ENCODE measurements at places on chromosomes 16 and 17.
A peak's percentile ranks its signal among the peaks of the same experiment; 100 is the strongest.

DNA sequence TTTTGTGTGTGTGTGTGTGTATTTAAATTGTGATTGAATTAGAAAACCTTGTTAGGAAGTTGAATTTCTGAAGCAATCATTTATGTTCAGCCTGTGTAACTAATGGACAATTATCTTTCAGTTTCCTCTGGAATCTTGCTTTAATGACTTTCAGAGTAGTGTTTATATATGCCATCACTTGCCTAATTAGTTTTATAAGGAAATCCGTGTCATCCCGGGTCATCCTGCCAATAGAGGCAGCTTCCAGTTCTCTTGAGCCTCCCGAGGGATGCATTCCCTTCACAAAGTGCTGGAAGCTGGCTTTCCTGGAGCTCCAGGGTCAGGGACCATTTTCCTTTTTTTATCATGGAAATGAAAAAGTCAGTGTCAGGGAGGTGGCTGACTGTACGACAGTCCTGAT, 42.9 kb downstream of the PRKCA start:
- DNase-seq: no peak

GRCh38 chr16:912684-913613, 57.8 kb downstream of the LMF1 start:
- no peak for DNase-seq

- no peak for DNase-seq
These were observed 2.5 kb upstream of the SMPD3 start for GRCh38 chr16:68450741-68451255.

DNA sequence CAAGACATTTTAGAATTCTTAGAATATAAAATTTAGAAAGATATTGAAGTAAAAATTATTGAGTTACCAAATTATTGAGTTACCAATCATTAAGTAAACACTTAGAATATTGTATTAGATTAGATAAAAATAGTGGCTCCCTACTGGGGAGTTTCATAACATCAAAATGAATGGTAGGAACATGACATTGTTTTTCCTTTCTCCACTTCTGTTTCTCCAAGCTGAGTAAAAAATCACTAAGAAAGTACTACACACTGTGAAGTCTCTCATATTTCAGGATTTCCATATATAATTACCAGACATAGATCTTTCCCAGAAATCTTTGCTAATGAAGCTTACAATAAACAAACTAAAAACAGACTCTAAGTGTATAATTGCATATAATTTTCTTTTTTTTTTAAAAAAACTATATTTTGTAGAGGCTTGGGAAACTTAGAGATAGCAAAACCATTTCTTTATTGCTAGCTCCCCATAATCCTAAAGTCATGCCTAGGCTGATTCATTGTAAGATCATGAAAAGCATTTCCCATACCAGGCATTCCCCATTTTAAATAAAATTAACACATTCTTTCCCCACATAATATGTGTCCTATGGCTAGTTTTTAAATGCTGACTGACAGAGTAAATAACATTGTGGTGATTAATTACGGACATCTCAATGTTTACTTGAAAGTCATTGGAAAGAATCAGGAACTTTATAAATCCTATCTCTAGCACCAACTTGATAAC, 1408.7 kb upstream of the GOT2 start:
- DNase-seq: no peak

DNA sequence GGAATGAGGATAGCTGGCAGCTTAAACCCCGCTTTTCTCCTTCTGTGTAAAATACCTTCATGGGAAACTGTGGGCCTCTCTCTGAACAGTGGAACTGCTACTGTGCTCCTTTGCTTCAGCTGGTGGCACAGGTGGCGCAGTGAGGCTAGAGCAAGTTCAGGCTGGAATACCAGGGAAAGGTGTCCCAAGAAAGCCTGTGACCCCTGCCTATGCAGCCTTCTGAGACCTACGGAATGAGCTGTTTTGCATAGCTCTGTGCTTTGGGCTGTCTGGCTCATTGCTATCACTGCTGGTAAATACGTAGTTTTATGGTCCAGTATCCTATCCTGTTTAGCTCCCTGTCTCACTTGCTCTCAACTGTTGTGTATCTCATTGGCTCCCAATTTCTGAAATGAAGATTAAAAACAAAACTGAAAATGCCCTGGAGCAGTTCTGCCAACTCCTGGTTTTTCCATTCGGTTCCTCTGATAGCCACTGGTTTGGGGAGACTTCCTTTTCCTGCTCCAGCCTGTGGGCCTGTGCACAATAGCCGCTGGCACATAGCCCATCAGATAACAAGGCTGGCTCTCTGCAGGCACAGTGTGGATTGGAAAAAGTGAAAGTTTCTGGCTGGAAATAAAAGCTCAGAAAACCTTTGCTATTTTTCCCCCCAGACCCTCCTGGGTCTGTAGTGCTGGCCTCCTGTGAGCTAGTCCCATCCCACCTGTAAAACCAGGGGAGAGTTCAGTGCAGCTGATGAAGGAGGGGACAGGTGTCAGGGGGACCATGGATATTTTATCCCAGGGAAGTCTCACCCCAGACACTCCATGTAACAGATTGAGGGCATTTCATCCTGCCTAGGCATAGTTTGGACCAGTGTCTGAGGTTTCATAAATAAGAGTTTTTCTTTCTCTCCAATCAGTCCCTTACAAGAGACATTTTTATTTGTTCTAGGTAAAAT, 24.0 kb downstream of the LIMD2 start:
- DNase-seq: no peak

- DNase-seq: no peak
These were observed 41.8 kb downstream of the CDH3 start for GRCh38 chr16:68686905-68687304.

DNA sequence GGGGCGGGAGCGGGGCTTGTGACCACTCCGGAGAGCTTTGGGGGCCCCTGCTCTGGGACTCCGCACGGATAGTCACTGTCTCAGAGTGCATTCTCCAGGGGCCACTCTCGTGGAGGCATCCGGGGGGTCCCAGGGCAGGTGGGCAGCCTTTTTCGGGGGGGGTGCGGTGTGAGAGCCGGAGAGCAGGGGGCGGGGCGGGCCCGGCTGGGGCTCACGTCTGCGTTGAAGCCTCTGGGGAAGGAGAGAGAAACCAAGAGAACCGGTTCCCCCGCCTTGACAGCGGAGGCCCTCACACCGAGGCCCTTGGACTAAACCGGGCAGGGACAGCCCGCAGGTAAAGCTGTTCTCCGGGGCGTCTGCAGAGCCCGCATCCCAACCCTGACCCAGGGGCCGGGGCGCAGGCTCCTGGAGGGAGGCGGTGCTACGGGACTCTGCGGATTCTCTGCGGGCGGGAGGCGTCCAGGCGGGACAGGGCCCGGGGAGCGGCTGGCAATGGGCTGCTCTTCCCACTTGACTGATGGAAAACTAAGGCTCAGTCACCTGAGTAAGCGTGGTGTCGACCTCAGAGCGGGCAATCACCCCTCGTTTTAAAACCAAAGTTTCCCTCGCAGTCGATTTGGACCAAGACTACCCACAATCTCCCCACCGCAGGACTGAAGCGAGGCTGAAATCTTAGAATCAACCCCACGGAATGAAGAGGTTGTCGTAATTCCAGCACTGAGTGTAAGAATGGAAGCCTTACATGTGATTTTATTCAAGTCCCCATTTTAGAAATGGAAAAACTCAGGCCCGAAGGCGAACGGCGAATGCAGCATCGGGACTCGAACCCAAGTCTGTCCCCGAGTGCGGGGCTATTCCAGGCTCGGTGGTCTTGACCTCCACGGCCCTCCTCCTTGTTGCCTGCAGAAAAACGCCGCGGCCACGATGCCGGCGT, 49.6 kb upstream of the AMZ2 start:
- DNase-seq: peak; percentile 36

- DNase-seq: no peak
These were observed 6.6 kb downstream of the GPS1 start for GRCh38 chr17:82058230-82058854.

GRCh38 chr17:82929676-82930042, 89.8 kb upstream of the ZNF750 start:
- no peak for DNase-seq

DNA sequence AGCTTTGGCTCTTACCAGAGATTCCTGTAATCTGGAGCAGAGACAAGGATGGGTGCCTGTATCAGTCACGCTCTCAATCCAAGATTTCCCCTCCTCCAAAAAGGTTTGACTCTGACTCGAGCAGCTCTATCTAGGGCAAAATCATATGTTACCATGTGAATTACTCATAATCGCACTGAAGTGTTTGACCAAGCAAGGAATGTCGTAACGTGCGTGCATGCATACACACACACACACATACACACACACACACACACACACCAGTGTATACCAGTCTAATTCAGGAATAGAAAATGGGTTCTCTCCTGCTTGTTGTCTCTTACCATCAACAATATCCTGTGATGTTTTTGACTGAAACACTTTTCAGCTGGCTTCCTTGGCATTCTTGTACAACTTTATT, 835.1 kb downstream of the KCNJ2 start:
- DNase-seq: no peak

- no peak for DNase-seq
These were observed 21.3 kb downstream of the C16orf95 start for GRCh38 chr16:87295661-87296531.

Measured in stimulated activated naive CD4-positive, alpha-beta T cell treated with Interleukin-2 at 50 U/mL for 16 hours (primary cell).